NT2/D1 (cell line): ENCODE measurements at places on chromosomes 12 and 14.

GRCh38 chr12:95443459-95443858 is 30.5 kb upstream of the METAP2 start:
- DNase-seq: peak; percentile 48

DNA sequence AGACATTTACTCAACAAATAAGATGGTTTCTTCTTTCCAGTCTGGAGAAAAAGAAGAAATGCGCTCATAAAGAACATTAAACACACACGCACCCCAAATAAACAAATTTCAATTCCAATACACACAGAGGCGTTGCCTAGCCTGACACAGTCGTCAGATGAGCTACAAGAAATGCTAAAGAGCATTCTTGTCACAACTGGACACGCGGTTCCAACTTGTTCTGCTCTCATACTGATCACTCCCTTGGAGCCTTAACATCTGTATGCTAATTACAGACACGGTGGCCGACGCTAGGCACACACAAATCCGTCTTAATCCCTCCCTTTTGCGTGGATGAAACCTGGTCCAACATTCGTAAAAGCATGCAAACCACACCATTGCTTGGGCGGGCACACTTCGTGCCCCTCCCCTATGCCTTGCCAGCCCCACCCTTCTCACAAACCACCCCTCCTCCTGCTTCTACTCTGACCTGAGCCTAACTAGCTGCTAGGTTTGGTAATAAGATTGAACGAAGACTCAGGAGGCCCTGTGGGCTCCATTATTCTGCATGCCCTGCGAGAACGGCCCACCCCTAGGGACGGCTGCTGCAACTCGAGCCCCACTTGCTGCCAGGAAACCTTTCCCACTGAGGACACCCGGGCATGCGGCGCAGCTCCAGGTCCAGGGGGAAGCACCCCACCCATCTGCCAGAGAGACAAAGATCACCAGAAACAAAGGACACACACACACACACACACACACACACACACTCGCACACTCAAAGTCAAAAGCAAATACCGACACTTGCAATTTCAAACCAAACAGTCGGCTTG is 1.2 kb downstream of the KCNK10 start:
- no peak for DNase-seq

DNA sequence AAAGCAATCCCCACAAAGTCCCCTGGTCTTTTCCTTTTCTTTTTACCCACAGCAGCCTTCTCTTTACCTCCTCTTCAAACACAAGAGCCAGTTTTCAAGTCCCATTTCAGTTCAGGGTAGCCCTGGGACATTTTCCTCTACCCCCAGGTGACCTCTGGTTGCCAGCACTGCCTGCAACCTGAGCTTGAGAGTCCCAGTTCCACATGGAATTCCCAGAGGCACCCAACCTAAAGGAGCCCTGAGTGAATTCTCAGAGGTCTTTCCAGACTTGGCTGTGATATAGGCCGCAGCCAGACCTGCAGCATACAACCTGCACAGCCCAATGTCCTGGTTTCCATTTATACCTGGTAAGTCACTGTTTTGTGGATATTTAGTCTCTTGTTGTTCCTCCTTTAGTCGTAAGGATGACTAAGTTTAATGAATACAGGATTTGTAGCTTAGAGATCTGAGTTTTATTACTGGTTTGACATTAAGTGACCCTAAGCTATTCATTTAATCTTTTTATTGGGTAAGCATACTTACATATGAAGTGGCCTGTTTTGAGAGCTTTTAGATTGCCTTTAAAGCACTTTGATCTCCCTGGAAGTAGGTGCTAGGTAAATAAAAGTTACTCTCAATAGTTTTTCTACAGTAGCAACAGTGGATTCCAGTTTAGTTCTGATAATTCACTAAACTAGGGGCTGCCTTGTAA is 159.8 kb downstream of the TGFB3 start:
- DNase-seq: no peak

DNA sequence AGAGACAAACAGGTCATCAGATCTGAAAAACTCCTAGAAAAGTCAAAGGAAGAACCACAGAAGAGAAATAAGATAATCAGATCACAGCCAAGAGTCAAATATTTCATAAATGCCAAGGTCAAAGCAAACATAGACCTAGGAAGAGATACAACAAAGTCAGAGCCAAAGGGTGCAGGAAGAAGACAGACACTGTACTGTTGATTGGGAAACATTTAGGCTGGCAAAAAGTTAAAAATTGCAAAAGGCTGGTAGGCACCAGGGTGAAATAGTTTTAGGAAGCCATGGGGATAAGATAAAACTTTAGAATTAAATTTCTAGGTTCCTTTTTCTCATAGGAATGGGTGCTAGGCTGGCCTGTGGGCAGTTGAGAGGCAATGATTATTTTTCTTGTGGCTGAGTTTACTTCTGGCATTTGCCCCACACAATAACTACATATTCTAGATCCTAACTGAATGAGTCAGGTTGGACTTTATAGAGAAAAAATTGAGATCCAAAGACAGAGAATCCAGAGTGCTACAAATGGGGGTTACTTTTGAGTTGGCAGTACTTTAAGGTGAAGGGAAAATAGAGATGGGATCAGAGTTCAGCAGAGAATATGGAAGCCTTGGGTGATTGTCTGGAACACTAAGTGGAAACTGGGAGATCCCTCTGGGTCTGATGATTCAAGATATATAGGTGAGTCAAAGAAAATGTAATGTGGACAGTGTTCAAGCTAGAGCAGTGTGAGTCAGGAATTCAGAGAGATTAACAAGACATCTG is 215.5 kb downstream of the C12orf50 start:
- DNase-seq: no peak

DNA sequence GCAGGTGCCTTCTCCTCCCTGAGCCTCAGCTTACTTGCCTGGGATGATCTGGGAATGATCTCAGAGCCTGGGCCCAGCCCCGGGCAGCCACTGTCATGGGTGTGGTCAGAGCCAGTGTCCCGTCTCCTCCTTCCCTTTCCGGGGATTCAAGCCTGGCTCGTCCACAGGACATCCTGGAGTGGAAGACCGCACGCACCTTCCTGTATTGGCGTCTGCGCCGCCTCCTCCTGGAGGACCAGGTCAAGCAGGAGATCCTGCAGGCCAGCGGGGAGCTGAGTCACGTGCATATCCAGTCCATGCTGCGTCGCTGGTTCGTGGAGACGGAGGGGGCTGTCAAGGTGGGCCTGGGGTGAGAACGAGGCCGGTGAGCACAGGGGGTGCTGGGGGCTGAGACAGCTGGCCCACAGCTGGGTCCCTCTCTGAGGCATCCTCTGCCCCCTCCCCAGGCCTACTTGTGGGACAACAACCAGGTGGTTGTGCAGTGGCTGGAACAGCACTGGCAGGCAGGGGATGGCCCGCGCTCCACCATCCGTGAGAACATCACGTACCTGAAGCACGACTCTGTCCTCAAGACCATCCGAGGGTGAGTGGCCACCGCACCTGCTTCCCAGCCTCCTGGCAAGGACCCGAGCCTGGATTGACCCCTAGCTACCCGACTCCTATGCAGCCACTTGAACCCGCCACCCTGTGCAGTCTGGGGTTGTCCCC is 44.0 kb downstream of the FOXN4 start:
- no peak for DNase-seq

DNA sequence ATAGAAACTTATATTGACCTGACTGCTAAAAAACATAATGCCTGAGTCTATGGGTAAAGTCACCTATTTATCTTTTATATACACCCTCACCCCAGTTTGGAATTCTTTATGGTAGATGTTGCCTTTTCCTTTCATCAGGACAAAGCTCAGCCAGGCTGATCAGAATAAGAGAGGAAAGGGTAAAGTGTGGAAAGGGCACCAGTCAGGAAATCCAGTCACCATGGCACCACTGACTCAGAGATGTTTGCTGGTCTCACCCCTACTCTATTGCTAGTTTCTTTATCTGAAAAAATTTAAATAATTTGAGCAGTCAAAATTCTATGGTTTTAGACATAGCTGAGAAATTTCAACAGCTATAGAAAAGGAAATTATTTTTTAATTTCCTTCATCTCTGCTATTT is 49.2 kb upstream of the SSTR1 start:
- DNase-seq: no peak

GRCh38 chr14:65424531-65424930 is 12.0 kb downstream of the FUT8 start:
- DNase-seq: no peak

DNA sequence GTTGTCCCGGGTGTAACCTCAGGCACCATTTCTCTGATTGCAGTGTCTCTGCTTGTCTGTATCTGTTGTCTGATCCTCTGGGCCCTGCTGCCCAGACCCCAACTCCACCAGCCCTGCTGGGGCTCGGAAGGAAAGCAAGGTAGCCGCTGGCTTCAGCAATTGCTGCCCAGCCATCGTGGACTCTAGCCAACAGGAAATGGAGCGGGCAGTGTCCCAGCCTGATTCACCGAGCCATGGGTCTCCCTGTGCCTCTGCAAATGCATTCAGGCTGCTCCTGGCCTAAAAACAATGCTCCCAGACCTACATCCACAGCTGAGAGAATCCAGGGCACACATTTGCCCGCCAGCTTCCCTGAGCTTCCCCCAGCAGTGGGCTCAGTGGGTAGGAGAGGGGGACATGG is 9.2 kb downstream of the TUNAR start:
- DNase-seq: no peak

GRCh38 chr14:56587701-56588100 is 8.1 kb downstream of the TMEM260 start:
- DNase-seq: no peak

- no peak for DNase-seq
Observed at GRCh38 chr12:52582486-52582885, 8.8 kb upstream of the KRT74 start.

DNA sequence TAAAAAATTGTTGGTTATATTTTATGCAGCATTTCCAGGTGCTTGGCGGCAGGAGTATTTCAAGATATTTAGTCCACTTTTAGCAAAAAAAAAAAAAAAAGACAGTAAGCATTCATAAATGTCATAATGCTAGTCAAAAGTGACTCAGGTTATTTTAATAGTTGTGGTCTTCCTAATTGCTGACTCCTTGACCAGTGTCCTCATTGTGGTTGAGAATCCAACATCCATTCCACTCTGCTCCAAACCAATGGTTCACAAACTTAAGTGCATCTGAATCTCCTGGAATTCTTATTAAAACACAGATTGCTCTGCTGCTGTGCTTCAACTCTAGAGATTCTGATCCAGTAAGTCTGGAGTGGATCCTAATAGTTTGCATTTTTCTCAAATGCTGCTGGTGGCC is 71.4 kb downstream of the AKAP6 start:
- DNase-seq: no peak

DNA sequence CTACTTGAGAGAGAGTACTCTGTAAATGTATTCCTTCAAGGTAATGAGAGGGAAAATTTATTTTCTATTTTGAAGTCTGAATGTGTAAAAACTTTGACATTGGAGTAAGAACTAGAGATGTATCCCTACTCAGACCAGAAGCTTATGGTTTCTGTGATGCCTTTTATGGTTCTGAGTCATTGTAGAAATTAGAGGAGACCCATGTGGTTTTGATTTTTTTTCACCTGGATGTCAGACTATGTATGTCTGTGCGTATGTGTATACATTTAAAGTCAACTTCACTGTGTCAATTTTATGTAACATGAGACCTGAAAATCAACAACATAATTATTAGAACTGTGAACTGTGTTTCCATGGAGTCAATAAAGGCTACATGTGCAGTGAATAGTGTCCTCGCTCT is 302.0 kb downstream of the TRHDE start:
- DNase-seq: no peak

- DNase-seq: no peak
Observed at GRCh38 chr12:70196811-70197281, 46.4 kb upstream of the CNOT2 start.

GRCh38 chr14:94373708-94374107 is 14.7 kb downstream of the SERPINA1 start:
- DNase-seq: no peak

DNA sequence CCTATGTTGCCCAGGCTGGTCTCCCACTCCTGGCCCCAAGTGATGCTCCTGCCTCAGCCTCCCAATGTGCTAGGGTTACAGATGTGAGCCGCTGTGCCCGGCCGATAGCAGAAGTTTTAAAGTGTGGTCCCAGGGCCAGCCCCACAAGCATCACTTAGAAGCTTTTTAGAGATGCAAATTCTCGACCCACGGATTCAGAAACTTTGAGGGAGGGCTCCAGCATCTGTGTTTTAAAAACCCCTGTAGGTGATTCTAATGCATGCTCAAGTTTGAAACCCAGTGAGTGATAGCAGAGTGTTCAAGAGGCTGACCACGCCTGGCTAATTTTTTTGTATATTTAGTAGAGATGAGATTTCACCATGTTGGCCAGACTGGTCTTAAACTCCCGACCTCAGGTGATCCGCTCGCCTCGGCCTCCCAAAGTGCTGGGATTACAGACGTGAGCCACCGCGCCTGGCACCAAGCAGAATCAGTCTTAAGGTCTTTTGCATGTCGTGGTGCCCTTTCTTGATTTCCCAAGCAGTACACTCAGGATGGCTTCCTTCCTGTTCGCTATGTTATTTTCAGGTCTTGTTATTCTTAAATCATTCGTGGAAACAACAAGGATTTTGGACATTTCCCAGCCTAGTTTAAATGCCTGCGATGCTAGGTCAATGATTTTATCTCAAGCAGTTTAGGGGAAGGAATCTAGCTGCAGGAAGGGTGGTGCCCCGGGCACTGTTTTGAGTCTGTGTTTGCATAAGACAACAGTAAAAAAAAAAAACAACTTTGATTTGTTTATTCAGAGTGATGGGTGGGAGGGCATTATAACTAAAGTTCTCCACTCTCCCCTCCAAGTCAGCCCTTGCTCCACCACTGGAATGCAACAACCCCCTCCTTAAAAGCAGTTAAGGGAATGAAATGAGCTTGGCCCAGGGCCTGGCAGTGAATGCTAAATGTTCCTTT is 9.2 kb upstream of the RILPL2 start:
- DNase-seq: peak; percentile 33

DNA sequence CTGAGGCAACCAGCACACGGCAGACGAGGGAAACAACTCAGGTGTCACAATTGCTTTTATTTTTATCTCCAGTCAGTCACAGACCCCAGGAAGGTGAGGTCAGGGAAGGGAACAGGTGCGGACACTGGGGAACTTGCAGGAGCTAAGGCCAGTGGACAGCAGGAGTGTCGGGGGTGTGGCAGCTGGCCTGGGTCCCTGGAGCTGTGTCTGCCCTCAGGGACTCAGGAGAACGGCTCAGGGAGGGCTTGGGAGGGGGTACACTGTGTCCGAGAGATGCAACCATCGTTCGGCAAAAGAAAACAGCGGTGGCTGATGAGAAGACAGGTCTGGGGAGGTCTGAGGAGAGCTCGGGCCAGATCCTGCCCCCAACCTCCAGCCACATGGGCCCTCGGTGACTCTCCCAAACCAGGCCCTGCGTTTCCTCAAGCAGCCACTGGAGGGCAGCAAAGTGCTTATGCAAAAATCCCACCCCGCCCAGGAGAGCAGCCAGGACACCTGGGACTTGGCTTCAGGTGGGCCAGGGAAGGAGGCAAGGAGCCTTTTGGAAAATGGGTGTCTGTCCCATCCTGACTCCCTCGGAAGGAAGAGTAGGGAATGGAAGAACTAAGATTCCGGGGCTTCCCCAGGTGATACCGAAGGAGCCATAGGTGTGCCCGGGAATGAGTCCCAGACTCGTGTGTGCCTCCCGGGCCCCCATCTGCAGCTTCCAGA is 24.1 kb upstream of the BCDIN3D start:
- peak; percentile 57 for DNase-seq
